ENCODE measurements at places on chromosomes 7 and 10.

DNA sequence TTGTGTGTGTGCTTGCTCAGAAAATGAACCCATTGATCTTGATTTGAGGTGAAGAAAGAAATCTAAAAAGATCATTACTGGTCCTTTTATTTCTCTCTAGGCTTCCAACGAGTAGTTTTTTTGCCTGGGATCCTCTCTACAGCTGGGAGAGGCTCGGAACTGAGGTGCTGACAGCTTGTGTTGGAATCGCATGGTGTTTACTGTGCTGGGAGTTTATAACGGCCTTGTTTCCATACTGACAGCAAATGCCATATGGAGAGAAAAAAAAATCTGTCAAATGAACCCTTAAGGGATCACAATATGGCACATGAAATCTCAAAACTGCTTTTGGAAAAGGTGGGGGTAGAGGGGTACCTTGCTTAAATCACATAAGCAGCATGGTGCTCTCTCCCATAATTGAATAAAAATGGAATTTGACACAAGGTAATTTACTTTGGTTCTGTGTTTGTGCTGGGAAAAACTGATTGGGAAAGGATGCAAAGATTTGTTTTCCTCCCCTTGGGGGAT lies 165.0 kb downstream of the RGS10 start:
- no peak for DNase-seq

GRCh38 chr7:155344270-155344617 lies 46.6 kb downstream of the INSIG1 start:
- DNase-seq, result no peak

DNA sequence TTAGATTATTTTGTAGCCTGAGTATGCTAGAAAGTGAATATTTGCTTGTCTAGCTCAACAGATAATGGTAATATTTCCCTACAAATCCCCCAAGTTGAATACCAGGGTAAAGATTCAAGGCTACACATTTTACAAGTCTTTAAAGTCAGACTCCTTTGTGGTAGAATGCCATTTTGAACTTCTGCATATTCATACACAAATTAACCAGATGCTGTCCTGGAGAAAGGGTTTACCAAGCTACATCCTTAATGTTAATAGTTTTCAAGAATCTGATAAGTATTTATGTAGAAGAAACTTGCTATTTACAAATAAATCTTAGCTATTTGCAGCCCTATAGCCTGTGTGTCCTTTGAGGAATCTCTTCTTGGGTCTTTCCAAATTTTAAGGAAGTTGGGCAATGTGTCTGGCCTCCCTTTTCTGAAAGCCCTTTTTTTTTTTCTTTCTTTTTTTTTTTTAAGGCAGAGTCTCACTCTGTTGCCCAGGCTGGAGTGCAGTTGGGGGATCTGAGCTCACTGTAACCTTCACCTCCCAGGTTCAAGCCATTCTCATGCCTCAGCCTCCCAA lies 82.6 kb downstream of the CPEB3 start:
- peak; percentile 37 for DNase-seq

GRCh38 chr7:26472971-26473370 lies 181.3 kb downstream of the SNX10 start:
- no peak for DNase-seq

GRCh38 chr10:48838834-48839233 lies 100.8 kb downstream of the LRRC18 start:
- no peak for DNase-seq

DNA sequence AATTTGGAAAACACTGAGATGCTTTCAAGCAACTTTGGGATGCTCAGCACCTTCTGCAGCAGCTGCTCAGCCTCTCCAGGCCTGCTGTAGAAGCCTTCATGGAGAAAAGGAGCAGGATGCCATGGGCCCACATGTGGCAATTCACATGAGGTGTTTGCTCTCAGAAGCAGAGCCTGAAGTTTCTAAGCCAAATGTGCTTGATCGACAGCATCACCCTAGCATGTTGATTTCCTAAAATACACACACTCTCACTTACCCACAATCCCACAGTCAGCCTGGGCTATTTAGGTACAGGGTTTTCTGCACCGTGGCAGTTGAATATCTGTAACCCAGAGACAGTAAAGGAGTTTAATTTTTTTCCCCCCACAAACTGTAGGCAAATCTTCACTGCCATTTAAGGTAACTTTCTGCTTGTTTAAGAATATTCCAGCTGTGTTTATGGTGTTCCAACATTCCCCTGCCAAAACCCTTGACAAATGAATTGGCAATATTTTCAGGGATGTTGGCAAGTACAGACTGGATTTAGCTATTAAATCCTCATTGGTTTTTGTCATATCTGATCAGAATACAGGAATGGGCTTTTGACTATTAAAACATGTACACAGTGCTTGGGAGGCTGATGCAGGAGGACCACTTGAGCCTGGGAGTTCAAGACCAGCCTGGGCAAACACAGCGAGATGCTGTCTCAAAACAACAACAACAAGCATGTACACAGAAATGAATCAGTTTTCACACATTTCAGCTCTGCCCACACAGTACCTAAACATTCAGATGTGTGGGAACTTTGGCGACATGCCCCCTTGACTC lies 244.2 kb downstream of the CELF2 start:
- no peak for DNase-seq

GRCh38 chr7:151838861-151839381 lies 38.0 kb downstream of the PRKAG2 start:
- DNase-seq, result peak; percentile 96

GRCh38 chr10:23396695-23397094 lies 42.2 kb upstream of the OTUD1 start:
- DNase-seq, result no peak

DNA sequence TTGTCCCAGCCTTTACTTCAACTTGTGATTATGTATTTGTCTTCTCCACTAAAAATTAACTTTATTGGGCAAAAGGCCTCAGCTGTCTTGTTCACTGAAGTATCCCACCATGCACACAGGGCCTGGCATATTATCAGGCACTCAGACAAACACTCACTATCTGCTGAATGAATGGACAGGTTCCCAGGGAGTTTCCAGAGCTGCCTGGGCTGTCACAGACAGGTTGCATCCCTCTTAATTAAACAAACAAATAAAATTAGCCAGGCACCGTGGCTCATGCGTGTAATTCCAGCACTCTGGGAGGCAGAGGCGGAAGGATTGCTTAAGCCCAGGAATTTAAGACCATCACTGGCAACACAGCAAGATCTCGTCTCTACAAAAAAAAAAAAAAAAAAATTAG lies 1.5 kb upstream of the TSPAN14 start:
- no peak for DNase-seq

- no peak for DNase-seq
Observed at GRCh38 chr10:104767745-104768144, 126.7 kb downstream of the SORCS3 start.

DNA sequence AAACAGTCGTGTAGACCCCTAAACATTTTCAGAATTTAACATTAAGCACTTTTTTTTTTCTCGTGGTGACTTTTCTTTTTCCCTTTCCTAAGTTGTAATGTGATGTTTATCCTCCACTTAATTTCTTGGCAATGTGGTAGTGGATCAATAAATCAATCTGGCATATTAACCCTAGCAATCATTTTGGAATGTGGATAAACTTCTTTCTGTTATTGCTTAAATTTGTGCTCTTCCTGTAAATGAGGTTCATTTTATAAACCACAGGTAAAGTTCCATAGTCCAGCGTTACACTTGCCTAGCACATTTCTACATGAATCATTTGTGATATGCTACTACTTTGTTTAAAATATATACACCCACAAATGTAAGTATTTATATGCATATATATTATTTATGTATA lies 247.4 kb upstream of the ETV1 start:
- DNase-seq, result no peak
